ENCODE measurements at places on chromosomes 5 and 9.

- DNase-seq, result no peak
Measured at GRCh38 chr9:121627427-121627826, 24.0 kb upstream of the DAB2IP start.

DNA sequence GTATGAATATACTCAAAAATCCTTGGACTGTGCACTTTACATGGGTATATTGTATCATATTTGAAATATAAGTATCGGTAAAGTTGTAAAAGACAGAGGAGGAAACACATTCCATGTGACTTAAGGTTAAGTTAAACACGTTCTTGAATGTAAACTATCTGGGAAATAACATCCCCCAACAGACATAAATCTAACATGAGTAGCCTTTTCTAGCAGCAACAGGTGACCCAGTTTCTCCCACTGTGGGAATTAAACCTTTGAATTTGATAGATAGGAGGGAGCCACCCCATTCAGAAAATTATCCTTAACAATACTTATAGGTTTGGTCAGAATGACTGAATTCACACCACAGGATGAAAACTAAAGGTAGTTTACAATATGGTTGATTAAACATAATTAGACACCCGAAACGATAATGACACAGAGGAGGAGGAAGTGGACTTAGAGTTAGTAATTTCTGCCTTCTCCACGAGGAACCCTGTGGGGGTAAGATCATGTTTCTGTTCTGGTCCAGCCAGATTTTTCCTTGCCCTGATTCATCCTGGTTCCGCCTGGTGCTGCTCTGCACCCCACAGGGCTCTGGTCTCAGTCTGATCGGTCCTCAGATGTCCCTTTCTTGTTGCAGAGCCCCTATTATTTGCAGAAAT, 84.6 kb upstream of the DNAH5 start:
- no peak for DNase-seq

- DNase-seq, result no peak
Measured at GRCh38 chr9:5042661-5043178, 57.6 kb downstream of the JAK2 start.

DNA sequence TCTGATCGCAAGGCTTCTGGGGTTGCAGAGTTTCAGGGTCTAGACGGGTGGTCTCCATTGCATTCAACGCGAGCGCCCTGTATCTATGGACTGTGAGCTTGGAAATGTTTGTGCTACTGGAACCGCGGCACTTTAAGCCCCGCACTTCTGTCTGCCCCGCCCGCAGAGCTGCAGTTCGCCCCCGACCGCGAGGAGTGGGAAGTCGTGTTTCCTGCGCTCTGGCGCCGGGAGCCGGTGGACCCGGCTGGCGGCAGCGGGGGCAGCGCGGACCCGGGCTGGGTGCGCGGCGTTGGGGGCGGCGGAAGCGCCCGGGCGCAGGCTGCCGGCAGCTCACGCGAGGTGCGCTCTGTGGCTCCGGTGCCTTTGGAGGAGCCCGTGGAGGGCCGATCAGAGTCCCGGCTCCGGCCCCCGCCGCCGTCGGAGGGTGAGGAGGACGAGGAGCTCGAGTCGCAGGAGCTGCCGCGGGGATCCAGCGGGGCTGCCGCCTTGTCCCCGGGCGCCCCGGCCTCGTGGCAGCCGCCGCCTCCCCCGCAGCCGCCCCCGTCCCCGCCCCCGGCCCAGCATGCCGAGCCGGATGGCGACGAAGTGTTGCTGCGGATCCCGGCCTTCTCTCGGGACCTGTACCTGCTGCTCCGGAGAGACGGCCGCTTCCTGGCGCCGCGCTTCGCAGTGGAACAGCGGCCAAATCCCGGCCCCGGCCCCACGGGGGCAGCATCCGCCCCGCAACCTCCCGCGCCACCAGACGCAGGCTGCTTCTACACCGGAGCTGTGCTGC, 1.0 kb downstream of the ADAMTS19 start:
- DNase-seq, result no peak

DNA sequence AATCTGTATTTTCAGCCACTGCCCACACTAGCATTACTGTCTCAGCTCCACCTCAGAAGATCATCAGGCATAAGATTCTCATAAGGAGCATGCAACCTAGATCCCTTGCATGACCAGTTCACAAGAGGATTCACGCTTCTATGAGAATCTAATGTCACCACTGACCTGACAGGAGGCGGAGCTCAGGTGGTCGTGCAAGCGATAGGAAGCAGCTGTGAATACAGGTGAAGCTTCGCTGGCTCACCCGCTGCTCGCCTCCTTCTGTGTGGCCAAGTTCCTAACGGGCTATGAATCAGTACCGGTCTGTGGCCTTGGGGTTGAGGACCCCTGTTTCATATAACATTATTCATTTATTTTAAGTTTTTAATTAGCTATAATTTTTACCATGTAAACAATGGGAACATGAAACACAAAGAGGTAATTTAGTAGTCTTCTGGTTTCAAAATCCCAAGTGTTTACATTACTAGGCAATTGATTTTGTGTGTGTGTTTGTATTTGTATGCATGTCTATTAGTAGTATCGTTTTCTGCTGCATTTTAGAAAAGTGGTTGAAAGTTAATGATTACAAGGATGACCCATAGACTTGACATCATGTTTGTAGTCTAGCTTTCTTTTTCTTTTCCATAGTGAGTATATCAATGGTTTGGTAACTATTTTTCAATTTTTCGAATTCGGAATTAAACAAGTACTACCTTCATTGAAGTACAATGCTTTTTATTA, 159.4 kb downstream of the TENT4A start:
- DNase-seq, result no peak

GRCh38 chr9:38414040-38414723, 10.1 kb downstream of the IGFBPL1 start:
- DNase-seq, result no peak
